ENCODE measurements at places on chromosomes 3 and 15. TPM values are rescaled to one million over a fixed set of nuclear protein-coding genes. Genes with fewer than 3 reads are reported as not detected.

DNA sequence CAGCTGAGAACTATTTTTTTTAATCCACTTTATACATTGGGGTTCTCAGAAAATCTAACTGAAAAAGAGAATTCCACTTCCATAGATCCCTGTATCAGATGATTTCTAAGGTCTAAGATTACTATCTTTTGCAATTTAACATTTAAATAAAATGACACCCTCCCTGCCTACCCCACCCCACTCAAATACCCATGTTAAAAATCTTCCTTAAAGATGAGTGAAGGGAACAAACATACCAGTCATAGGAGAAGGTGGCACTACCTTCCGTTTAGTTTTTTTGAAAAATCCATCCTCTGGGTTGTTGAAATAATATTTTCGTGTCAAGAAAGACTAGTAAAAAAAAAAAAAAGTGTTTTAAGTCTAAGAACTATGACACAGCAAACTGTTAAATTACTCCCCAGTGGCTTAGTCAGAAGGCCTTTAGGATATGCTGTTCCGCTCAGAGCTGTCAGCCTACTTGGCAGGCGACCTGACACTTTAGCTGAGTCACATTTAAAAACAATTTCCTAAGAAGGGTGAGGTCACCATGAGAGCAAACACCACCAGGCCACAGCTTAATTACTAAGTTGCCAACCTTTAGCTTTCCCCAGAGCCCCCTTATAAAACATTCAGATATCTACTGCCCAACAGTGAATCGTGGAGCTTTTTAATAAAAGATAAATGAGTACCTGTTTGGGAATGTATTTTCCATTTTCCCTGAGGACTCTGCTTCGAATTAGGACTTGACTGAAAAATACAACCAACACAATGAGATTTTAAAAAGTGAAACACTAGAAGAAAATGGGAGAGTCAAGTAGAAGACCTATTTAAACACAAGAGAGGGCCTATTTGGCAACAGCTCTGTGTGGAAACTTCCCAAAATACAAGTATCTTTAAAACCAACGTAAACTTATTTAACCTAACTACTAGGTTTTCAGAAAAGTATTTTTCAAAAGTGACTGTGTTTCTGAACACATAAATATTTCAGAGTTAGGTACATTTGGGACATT is 9.6 kb downstream of the EMC3 start:
- peaks cover 52% of the 10 kb centered on the region for H3K36me3 ChIP-seq
- H3K4me1 ChIP-seq, result no peaks in the 10 kb centered on the region
- H3K27ac ChIP-seq, result no peak overlapping the region
- no peaks in the 10 kb centered on the region for H3K27me3 ChIP-seq

The WDR72 gene
- total RNA-seq, result not detected

DNA sequence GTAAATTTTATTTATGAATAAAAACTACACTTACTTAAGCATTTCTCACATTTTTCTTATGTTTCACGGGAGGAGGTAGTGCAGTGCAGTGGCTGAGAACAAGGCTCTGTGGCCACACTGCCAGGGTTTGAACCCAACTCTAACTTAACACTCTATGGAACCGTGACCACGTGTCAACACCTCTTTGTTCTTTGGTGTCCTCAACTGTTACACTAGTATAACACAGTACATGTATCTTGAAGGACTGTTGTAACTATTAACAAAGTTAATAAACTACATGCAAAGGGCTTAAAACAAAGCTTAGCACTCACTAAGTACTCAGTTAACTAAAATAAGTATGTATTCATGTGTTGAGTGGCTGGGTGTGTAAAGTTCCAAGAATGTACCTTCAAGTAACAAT is 19.5 kb downstream of the CD47 start:
- H3K4me3 ChIP-seq, result no peak overlapping the region
- H3K4me1 ChIP-seq, result peaks cover 25% of the 10 kb centered on the region
- DNase-seq, result no peak
- peaks cover 82% of the 10 kb centered on the region for H3K36me3 ChIP-seq
- no peak overlapping the region for H3K27ac ChIP-seq
- no peaks in the 10 kb centered on the region for H3K27me3 ChIP-seq

- no peaks in the 10 kb centered on the region for H3K27me3 ChIP-seq
- no peaks in the 10 kb centered on the region for H3K4me1 ChIP-seq
- no peaks in the 10 kb centered on the region for H3K36me3 ChIP-seq
- DNase-seq, result no peak
Measured at GRCh38 chr15:78370013-78370412, 29.9 kb downstream of the CRABP1 start.

- H3K27ac ChIP-seq, result no peak overlapping the region
- no peaks in the 10 kb centered on the region for H3K4me1 ChIP-seq
- H3K27me3 ChIP-seq, result no peaks in the 10 kb centered on the region
- H3K36me3 ChIP-seq, result peaks cover 2% of the 10 kb centered on the region
Measured at GRCh38 chr15:52361494-52361893, 65.9 kb upstream of the MYO5C start.

DNA sequence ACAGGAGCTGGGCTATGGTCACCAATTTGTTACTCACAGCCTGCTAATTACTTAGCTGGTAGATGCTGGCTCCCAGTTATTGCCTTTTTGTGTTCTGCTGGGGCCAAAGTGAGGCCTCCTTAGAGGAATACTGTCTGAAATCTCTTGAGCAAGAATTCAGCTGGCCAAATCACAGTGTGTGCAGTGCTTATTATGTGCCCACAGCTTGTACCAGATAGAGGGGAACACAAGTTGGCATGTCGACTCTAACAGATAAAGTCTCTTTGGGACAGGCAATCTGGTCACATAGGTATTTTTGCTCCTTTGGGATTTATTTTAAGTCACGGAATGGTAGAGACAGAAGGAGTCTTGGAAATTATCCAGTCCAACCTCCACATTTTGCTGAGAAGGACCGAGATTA is 6.3 kb upstream of the TMEM212 start:
- no peak overlapping the region for H3K27ac ChIP-seq
- DNase-seq, result no peak
- H3K4me3 ChIP-seq, result no peak overlapping the region
- no peaks in the 10 kb centered on the region for H3K36me3 ChIP-seq

DNA sequence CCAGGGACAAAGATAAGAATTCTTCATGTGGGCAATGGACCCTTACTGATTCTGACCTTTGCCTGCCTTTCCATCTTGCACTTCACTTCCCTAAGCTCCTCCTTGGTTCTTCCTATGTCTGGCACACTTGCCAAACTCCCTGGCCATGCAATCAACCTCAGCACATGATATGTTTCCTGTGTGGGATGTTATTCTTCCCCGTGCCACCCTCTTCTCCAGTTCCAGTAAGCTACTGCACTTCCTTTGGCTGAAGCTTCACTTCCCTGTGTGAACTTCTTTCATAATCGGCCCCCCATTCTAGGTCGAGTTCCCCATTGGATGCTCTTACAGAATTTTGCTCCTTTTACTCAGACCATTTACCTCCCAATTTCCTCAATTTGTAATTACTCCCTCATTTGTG is 10.7 kb upstream of the TASOR start:
- H3K27ac ChIP-seq, result no peak overlapping the region
- no peak for DNase-seq
- no peak overlapping the region for H3K4me3 ChIP-seq
- no peaks in the 10 kb centered on the region for H3K36me3 ChIP-seq

DNA sequence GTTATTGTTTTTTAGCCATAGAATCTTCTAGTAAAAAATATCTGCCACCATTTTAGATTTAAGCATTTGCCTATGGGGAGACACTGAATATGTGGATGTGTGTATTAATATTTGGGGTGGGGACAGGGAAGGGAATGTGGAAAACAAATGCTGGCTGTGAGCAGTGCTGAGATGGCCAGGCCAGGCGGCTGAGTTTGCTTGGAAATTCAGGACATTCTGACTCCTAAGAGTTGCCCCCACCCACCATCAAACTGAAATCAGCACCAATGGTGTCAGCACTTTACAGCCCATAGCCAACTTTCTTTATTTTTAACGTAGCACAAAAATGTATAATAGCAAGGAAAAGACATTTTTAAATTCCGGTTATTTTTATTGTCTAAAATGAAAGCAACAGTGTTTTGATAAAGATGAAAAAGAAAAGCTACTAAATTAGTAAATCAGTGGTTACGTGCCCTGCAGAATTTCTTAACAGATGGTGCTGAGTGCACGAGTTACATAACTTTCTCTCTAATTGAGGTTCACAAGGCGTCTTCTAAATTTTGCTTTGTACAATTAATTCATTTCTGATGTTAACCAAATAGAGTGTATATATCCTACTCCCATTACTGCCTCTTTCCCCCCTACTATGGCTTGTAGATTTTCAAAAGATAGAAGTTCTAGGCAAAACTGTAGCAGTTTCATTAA is 34.0 kb downstream of the B3GALNT1 start:
- no peak overlapping the region for H3K4me3 ChIP-seq
- no peak for DNase-seq
- H3K36me3 ChIP-seq, result no peaks in the 10 kb centered on the region
- H3K4me1 ChIP-seq, result peaks cover 39% of the 10 kb centered on the region
- H3K27ac ChIP-seq, result no peak overlapping the region
- H3K27me3 ChIP-seq, result no peaks in the 10 kb centered on the region

The TYRO3 gene
- 0.05 TPM for total RNA-seq

The GOLGA6L10 gene
- total RNA-seq, result 2.1 TPM

DNA sequence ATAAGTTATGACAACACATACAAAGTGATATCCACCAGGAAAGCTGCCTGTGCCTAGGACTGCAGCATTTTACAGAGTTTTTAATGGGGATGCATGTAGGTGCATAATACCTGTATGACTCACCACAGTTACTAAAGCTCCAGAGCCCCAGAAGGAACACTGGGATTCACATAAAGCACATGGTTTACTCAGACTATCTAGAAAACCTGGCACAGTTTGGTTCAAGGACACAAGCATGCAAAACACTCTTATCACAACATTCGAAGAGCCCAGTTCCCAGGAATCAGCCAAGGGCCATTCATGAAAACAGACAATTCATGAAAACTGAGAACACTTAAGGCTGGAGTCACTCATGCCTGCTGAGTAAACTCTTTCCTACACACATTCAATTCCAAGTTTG is 261.0 kb downstream of the PYDC2 start:
- no peak for DNase-seq
- no peak overlapping the region for H3K27ac ChIP-seq
- H3K4me3 ChIP-seq, result no peak overlapping the region
- no peaks in the 10 kb centered on the region for H3K4me1 ChIP-seq

The CLSTN2 gene
- total RNA-seq, result not detected

The AZI2 gene
- 29.1 TPM for total RNA-seq

- no peaks in the 10 kb centered on the region for H3K4me1 ChIP-seq
- no peaks in the 10 kb centered on the region for H3K27me3 ChIP-seq
- H3K27ac ChIP-seq, result no peak overlapping the region
- DNase-seq, result no peak
- H3K36me3 ChIP-seq, result no peaks in the 10 kb centered on the region
- no peak overlapping the region for H3K4me3 ChIP-seq
Measured at GRCh38 chr3:185760088-185760487, 64.8 kb downstream of the IGF2BP2 start.

DNA sequence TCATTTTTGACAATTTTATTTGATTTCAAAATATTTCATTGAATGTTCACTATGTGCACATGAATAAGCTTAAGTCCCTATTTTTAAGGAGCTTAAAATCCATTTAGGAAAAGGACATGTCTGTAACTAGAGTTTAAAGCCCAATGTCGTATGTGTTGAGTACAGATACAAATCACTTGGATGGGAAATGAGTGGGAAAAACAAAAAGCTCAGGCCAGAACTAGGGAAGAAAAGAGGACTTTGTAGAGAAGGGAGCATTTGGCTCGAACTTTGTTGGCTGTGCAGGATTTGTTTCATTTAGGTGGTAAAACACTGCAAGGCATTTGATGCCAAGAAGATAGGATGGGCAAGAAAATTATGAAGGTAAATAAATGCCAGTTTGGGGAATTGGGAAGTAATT is 653.1 kb upstream of the KCNMB2 start:
- no peaks in the 10 kb centered on the region for H3K36me3 ChIP-seq
- DNase-seq, result no peak
- H3K27me3 ChIP-seq, result no peaks in the 10 kb centered on the region
- H3K27ac ChIP-seq, result no peak overlapping the region
- peaks cover 4% of the 10 kb centered on the region for H3K4me1 ChIP-seq

All from B cell (primary cell).